Right atrium auricular region (tissue), 2 donors: ENCODE measurements at places on chromosomes 7 and 10. TPM values are rescaled to one million over a fixed set of nuclear protein-coding genes. Genes with fewer than 3 reads are reported as not detected.

DNA sequence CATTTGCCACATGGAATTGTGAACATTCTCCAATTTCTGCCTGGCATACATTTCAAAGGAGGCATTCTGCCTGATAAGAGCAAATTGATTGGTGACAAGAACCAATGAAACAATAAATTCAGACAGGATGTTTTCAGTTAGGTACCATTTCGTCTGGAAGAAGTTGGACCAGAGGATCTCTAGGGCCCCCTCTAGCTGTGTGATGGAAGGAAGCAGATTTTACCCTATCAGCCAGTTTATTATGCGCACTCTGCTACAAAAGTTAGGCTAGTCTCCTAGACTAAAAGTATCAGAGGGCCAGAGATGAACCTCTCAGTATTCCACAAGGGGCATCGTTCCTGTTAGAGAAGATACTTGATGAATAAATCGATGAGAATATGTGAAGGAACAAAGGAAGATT is 118.0 kb downstream of the BUB3 start:
- no peak overlapping the region for H3K4me3 ChIP-seq
- no peak overlapping the region for H3K27ac ChIP-seq
- no peaks in the 10 kb centered on the region for H3K4me1 ChIP-seq
- H3K36me3 ChIP-seq, result no peaks in the 10 kb centered on the region
- no peaks in the 10 kb centered on the region for H3K27me3 ChIP-seq
- DNase-seq, result no peak

DNA sequence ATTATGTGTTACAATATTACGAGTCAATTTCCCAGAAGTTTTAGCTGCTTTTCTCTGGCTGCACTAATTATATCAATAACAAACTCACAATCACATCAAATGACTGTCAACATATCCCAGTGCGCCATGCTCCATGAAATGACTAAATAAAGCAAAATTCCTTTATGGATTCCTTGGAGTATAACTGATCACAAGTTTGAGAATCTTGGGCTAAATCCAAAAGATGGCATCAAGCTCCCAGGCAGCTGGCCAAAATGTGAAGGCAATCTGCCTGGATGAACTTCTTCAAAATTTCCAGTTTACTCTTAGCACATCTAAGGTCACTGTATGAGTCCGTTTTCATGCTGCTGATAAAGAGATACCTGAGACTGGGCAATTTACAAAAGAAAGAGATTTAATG is 210.8 kb downstream of the CCSER2 start:
- no peak for DNase-seq
- no peak overlapping the region for H3K27ac ChIP-seq
- no peaks in the 10 kb centered on the region for H3K4me1 ChIP-seq
- H3K36me3 ChIP-seq, result no peaks in the 10 kb centered on the region

DNA sequence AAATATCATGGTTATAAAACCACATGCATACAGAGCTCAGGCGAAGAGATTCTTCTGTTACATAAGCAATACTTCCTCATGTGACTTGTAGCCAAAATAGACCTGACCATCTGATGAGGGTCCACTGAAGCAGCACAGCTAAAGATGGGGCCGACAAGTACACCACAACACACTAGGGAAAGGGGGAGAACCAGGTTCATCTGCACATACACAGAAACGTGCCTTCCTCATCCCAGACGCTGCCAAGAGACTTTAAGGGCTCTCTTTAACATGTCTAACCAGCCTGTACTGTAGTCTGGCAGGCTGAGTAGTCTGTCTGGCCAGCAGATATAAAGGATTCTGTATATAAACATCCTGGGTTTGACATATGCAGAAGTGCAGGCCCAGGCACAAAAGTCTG is 30.3 kb downstream of the ERCC6 start:
- H3K27ac ChIP-seq, result no peak overlapping the region
- H3K4me3 ChIP-seq, result no peak overlapping the region
- DNase-seq, result no peak
- H3K27me3 ChIP-seq, result no peaks in the 10 kb centered on the region

DNA sequence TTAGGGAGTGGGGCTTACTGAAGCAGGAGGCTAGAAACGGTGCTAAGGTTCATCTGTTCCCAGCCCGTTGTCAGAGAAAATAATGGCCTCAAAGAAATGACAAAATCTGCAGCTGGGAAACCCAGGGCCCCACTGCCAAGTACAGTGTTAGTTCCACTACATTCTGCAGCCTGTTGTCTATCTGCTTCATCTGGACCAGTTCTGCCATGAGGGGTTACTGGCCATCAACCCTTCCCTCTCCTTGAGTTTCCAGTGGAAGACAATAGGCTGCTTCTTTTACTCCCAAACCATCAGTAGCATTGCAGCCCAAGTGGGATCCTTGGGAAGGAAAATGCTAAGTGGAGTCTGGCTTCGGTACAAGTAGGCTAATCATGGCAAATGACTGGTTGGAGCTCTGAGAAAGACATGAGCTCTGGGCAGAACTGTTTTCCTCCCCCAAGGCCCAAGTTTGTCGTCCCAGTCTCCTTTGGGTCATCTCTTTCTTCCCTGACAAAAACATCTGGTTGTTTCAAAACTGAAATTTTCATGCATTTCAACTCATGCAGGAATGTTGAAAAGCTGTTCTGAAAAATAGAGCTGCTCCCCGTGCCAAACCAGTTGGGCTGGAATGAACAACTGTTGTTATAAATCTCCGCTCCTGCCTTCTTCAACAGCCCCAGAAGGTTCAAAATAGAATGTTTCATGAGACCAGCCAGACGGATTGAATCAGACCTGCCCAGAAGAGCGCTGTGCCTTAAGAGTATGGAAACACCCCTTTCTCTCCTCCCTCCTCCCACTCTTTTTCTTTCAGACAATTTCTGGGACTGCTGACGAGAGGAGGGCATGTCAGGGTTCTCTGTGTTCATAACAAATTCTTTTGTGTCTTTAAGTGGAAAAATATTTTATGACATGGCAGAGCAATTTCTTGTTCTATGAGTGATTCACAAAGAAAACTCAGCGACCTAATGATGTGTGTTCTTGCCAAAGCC is 116.6 kb downstream of the RAB18 start:
- no peak overlapping the region for H3K4me3 ChIP-seq
- H3K4me1 ChIP-seq, result no peaks in the 10 kb centered on the region
- H3K27me3 ChIP-seq, result no peaks in the 10 kb centered on the region
- no peaks in the 10 kb centered on the region for H3K36me3 ChIP-seq
- DNase-seq, result no peak

- H3K4me3 ChIP-seq, result no peak overlapping the region
- no peaks in the 10 kb centered on the region for H3K36me3 ChIP-seq
- DNase-seq, result no peak
- H3K27ac ChIP-seq, result no peak overlapping the region
- no peaks in the 10 kb centered on the region for H3K4me1 ChIP-seq
Measured at GRCh38 chr7:31100445-31100844, 48.3 kb downstream of the ADCYAP1R1 start.

DNA sequence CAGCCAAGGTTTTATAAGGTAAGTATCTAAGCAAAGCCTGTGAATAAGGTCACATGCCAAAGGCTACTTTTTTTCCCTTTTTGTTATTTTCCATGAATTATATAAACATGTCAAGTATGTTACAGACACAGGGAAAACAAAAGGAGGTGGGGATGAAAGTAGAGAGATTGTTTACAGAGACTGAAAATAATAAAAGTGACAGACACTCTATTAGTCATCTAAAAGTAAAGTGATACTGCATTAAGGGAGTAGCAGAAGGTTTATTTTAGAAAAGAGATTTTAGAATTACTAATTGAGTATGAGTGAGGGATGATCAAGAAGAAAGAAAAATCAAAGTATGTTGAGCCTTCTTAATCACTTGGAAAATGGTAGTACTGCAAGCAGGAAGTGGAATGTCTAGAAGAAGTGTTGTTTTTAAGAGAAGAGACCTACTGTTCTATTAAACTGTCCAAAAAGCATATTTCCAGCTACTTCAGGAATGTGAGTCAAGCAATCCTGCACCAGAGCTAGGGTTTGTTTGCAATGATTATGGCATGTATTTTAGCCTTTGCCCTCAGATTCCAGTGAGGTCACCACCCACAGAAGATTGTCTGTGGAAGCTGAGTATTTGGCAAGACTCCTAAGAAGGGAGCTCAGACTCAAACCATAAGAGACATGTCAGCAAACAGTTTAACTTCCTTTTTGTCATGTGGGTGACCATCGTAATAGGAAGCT is 177.9 kb upstream of the PLXDC2 start:
- no peak for DNase-seq
- no peaks in the 10 kb centered on the region for H3K4me1 ChIP-seq
- peak overlapping the region; percentile 53 for H3K27ac ChIP-seq
- no peaks in the 10 kb centered on the region for H3K36me3 ChIP-seq
- no peaks in the 10 kb centered on the region for H3K27me3 ChIP-seq

DNA sequence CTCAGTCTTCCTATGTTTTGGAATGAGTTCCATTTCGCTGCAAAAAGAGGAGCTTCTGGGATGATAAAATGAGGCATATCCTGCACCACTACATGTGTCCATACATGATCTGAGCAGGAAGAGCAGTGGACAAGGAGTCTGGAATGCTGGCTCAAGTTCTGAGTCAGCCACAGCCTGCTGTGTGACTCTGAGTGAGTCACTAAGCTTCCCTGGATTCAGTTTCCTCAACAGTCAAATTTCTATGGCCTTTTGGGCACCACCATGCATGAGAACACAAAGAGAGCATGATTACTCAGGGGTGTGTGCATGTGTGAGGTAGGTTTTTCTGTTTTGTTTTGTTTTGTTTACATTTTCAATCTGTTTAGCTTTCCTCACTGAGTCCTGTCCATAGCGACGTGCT is 254.6 kb downstream of the ANKRD30A start:
- no peak overlapping the region for H3K4me3 ChIP-seq
- H3K27ac ChIP-seq, result no peak overlapping the region
- H3K36me3 ChIP-seq, result no peaks in the 10 kb centered on the region
- H3K4me1 ChIP-seq, result no peaks in the 10 kb centered on the region
- no peak for DNase-seq
- H3K27me3 ChIP-seq, result no peaks in the 10 kb centered on the region

DNA sequence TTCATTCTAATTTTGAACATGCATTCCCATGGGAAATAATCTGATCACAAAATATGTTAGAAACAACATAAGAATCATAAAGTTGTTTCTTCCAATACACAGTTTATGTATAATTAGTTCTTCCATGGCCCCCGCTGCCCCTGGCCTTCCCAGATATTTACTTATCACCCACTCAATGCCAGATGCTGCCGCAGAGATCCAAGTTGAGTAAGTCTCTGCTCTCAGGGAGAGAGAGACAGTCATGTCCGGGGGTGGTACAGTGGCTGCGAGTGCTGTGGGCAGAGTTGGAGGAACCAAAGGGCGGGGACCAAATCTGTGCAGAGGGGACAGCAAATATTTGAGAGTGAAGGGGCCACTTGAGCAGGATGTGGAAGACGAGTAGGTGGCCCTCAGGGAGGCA is 37.1 kb downstream of the COL26A1 start:
- H3K4me3 ChIP-seq, result no peak overlapping the region
- peaks cover 6% of the 10 kb centered on the region for H3K4me1 ChIP-seq
- H3K27ac ChIP-seq, result no peak overlapping the region
- H3K27me3 ChIP-seq, result no peaks in the 10 kb centered on the region
- no peak for DNase-seq

DNA sequence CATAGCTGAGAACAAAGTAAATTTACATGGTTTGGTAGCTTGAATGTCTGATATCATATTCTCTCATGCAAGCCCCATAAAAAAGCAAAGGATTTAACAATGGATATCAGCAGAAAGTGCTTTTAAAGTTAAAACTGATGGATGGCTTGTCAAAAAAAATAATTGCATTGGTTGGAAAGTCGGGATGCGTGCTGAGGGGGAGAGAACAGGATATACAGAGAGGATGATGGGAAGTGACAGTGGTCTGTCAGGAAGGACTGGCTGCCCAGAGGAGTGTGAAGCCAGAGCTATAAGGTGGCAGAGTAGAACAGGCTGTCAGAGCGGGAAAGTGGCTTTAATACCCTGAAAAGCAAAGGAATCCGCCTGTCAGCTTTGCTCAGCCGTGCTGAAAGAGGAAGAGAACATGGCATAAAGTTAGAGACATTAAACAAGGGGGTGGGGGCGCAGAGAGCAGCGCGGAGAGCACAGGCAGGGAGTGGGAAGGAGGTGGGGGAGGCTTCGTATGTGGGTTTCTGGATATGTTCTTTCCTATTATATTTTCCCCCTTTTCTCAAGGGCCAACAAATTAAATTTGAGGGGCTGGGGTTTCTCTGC is 493.0 kb downstream of the LRMDA start:
- no peaks in the 10 kb centered on the region for H3K4me1 ChIP-seq
- H3K27me3 ChIP-seq, result no peaks in the 10 kb centered on the region
- H3K36me3 ChIP-seq, result no peaks in the 10 kb centered on the region
- no peak overlapping the region for H3K27ac ChIP-seq
- DNase-seq, result no peak

GRCh38 chr7:121369462-121369861 is 26.6 kb downstream of the FAM3C start:
- no peak overlapping the region for H3K4me3 ChIP-seq
- H3K27me3 ChIP-seq, result no peaks in the 10 kb centered on the region
- DNase-seq, result no peak
- peaks cover 29% of the 10 kb centered on the region for H3K4me1 ChIP-seq

DNA sequence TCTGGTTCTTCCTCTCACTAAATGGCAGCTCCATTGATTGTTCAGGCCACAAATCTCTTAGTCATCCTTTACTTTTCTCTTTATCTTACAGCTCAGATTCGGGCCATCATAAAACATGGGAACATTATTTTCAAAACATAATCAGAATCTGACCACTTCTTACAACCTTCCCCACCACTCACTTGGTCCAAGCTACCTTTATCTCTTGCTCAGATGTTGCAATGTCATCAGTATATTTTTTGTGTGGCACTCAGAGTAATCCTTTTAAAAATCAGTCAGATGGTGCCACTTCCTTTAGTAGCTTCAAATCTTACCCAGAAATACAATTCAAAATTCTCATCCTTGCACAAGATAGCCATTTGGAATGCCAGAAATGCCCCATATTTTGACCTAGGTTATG is 34.5 kb upstream of the FAM3C start:
- no peak overlapping the region for H3K4me3 ChIP-seq
- H3K36me3 ChIP-seq, result no peaks in the 10 kb centered on the region
- no peak overlapping the region for H3K27ac ChIP-seq
- no peak for DNase-seq
- no peaks in the 10 kb centered on the region for H3K4me1 ChIP-seq

PCLO gene
- 6.3 TPM for total RNA-seq

LBX1 gene
- not detected for total RNA-seq

UNCX gene
- not detected for total RNA-seq

PNLIPRP1 gene
- total RNA-seq, result not detected

TMEM176A gene
- total RNA-seq, result 56.3 TPM

CALHM1 gene
- not detected for total RNA-seq

CCDC146 gene
- total RNA-seq, result 3.6 TPM
